Thyroid gland (tissue), 4 donors: ENCODE measurements at places on chromosomes 5 and 9. TPM values are rescaled to one million over a fixed set of nuclear protein-coding genes. Genes with fewer than 3 reads are reported as not detected.

DNA sequence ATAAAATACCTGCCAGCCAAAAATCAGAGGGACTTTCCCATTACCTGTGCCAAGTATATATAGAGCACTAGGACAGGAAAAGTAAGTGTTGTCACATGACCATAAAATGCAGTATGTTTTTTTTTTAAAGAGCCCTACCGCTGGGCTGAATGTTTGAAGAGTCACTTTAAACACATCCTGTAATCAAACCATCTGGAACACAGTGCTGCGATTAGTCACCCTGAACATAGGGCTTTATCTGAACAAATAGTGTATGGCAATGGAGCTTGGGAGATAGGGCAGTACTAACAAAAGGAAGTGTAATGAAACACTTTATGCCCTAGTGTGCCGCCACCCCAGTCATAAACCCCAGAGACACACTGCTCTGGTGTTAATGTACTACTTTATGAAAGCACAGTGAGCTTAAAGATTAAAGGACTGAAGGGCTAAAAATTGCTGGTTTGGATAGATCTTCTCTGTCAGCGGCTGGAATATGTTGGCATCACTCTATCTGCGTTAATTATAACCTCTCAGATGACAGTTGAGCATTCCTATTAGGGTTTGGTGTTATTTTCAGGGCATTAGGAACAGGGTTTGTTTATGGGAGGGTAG lies 90.4 kb downstream of the ZNF608 start:
- DNase-seq, result peak; percentile 36

DNA sequence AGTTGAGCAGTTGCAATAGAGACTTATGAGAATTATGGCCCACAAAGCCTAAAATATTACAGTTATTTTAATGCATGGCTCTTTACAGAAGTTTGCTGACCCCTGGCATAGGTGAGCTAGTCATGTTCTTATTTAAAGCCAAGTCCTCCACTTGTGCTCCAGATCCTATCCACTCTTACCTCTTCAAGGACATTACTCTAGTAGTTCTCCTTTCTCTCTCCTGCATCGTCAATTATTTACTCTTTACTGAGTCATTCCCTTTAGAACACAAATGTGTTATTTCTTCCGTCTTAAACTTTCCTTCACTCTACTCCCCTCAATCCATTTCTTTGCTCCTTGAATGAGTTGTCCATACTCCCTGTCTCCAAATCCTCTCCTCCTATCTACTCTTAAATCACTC lies 20.6 kb upstream of the TRAF1 start:
- no peak for DNase-seq

DNA sequence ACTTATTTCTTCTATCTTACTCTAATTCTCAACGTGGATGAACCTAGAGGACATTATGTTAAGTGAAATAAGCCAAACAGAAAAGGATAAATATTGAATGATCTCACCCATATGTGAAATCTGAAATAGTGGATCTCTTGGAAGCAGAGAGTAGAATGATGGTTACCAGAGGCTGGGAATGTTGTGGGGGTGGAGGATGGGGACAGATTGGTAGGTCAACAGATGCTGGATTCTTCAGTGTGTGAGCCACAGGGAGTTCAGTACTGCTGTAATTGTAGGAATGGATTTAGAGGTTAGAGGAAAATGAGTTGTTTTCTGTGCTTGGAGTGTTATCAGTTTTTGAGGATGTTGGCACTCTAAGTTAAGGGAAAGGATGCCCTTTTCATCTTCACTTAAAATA lies 190.6 kb downstream of the FBXL7 start:
- DNase-seq, result no peak

DNA sequence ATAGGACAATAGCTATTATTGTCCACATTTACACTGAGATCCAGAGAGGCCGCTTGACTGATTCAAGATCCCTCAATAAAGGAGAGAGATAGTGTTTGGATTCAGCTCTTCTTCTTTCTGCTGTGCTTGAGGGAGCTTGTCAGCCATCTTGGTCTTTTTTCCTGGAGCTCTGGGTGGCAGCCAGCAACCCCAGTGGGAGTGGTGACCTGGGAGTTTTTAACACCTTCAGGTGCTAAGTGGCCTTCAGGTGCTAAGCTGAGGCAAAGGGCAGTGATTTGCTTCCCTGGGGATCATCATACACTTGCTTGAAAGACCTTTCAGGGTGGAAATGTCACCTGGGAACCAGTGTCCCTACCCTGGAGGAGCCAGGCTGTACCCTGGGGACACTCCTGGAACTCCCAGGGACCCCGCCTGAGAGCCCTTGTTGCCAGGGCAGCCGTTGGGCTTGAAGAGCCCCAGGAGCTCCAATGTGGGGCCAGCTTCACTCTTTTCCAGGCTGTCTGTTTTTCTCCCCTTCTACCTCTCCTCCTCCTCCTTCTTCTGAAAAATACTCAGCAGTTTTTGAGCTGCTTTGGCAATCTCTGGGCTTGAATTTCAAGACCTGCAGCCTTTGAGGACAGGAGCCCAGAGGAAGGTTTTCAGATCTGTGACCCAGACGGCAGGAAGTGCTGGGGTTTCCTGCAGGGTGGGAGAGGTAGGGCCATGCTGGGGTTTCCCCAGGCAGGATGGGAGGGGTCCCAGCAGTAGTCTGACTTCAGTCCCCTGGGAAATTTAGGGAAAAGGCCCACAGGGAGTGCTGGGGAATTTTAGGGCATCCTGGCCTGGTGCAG lies 59.7 kb downstream of the FGF18 start:
- DNase-seq, result peak; percentile 12

GRCh38 chr5:38795986-38796741 lies 49.6 kb upstream of the OSMR start:
- peak; percentile 41 for DNase-seq

DNA sequence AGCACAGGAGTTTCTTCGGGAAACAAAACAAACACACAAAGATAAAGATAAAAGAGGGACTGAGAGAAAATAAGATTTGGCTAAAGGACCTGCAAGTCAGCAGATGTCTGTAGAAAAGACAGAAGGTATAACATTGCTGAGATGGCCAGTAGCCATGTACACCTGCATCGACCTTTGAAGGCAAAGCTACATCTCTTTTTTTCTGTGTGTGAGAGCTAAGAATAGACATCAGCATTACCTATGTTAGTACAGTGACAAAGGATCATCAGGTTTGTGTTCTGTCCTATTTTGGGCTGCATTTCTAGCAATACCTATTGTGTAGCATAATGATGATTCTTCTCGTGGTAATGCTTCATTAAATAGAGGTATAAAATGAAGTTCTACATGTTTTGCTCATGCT lies 64.9 kb downstream of the KDM4C start:
- DNase-seq, result no peak

DNA sequence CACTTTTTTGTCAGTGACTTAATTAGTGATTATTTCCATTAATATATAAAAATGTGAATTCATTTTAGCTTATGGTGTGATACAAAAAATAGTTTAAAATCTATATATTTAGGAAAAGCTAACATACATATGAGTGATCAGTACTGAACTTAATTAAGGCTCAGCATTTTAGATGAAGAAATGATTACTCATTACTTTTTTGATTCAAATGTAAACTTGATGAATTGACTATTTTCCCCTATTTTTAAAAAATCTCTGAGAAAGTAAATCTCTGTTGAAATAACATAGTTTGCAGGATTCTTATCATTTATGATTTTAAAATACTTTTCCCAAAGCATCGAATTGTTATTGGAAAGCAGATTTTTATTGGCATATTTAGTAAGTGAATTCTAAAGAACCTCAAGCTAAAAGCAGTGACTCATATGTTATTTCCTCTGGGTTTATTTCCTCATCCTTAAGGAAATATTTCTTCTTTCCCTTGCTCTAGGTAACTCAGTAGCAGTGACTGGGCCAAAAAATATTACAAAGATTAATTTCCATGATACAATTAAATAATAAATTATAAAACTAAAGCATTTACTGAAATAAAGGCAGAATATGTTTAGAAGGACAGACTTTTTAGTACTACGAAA lies 290.6 kb downstream of the FER start:
- no peak for DNase-seq

- no peak for DNase-seq
These were observed 15.5 kb upstream of the GLRX start for GRCh38 chr5:95838001-95838520.

CSF2 gene
- not detected for total RNA-seq

ARL10 gene
- 2.1 TPM for total RNA-seq

DDX4 gene
- not detected for total RNA-seq
